Inflammatory macrophage treated with lipopolysaccharide for 4 hours (primary cell): ENCODE measurements at places on chromosomes 13 and 19.

- DNase-seq: no peak
Observed at GRCh38 chr13:80664950-80665349, 324.0 kb upstream of the SPRY2 start.

DNA sequence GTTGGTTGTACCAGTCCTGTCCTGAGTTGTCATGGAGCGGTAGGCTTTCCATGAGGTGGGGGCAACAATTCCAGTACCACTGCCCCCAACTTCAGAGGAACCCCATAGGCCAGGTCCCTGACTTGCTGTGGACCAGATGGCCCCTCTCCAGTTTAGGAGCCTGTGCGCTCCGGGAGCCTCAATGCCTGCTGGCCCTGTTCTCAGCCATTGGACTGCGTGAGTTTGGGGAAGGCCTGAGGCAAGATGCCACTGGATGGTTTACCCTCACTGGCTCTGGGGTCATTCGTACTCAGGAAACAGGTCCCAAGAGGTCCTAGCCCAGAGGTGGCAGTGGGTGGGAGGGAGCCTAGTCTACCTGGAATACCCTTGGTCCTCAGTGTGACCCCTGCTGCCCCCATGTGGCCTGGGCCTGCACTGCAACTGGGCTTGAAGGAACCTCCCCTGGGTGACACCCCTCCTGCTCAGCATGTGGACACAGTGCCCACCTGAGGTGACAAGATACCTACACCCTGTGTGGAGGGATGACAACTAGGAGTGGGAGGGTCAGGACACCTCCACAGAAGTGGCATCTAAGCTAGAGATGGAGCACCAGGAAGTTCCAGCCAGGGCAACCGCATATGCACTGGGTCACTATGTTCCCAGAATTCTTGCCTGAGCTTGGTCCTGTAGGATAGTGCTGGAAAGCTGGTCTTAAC, 6.0 kb upstream of the PRR19 start:
- DNase-seq: peak; percentile 59

DNA sequence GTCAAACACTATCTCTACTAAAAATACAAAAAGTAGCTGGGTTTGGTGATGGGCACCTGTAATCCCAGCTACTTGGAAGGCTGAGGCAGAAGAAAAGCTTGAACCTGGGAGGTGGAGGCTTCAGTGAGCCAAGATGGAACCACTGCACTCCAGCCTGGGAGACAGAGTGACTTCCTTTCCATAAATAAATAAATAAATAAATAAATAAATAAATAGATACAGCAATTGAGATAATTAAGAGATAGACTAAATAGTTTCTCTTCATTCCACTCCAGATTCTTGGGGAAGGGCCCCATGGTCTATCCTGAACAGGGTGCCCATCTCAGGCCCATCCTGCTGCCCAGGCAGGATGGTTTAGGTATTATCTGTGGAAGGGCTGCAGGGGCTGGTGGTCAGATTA, 24.0 kb upstream of the FARP1 start:
- DNase-seq: no peak

DNA sequence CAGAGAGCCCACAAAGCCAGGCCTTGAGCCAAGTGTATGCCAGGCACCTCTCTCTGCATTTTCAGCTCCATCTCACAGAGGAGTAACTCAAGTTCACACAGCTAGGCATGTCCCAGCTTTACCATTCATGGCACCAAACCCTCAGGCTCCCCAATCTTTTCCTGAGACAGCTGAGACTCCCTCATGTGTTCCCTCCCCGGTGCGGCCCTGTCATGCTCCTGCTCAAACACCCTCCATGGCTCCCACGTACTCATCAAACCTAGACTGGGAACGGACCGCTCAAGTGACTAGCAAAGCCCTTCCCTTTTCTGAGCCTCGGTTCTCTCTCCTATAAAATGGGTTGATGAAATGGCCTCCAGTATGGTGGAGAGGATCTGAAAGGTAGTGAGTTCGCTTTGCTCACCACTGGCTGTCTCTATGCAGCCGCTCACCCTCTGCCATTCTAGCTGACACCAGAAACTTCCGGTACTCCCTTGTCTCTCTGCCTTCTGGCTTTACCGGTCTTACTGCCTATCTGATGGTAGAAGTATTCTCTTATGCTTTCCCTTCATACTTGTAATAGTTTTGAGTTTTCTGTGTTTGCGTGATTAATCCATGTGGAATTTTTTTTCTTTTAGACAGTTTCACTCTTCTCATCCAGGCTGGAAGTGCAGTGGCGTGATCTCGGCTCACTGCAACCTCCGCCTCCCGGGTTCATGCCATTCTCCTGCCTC, 7.8 kb upstream of the SLC44A2 start:
- DNase-seq: no peak

DNA sequence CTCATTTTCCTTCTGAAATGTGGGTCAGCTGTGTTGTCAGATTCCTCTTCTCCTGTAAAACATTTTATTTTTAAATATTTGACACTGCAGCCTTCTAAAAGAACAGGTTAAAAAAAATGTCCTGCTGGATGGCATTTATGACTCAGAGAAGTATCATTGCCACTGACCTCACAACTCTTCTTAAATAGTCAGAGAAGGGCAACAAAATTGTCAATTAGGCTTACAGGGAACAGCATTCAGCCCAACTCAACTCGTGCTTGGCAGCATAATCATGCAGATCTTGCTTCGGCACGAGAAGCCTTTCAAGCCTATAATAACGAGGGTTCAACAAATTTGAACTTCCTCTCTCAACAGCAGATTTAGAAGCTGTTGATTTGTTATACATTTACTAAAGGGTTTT, 296.7 kb upstream of the DACH1 start:
- DNase-seq: no peak

DNA sequence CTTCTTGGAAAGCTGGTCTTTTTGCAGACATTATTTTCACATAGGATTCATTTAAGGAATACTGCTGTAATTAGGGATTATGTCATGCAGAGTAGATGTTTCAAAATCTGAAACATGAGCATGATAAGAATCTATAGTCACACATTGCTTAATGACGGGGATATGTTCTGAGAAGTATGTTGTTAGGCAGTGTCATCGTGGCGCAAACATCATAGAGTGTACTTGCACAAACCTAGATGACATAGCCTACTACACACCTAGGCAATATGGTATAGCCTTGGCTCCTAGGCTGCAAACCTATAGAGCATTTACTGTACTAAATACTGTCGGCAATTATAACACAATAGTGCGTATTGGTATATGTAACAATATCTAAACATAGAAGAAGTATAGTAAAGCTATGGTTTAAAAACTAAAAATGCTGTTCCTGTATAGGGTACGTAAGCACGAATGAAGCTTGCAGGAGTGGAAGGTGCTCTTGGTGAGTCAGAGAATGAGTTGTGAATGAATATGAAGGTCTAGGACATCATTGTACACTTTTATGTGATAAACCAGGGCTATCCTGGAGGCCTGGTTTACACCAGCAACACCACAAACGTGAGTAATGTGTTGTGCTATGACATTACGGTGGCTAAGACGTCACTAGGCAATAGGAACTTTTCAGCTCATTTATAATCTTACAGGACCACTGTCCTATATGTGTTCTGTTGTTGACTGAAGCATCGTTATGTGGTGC, 283.1 kb downstream of the MTUS2 start:
- DNase-seq: no peak
